NCI-H774 (cell line): ENCODE measurements at places on chromosomes 7 and 10.

DNA sequence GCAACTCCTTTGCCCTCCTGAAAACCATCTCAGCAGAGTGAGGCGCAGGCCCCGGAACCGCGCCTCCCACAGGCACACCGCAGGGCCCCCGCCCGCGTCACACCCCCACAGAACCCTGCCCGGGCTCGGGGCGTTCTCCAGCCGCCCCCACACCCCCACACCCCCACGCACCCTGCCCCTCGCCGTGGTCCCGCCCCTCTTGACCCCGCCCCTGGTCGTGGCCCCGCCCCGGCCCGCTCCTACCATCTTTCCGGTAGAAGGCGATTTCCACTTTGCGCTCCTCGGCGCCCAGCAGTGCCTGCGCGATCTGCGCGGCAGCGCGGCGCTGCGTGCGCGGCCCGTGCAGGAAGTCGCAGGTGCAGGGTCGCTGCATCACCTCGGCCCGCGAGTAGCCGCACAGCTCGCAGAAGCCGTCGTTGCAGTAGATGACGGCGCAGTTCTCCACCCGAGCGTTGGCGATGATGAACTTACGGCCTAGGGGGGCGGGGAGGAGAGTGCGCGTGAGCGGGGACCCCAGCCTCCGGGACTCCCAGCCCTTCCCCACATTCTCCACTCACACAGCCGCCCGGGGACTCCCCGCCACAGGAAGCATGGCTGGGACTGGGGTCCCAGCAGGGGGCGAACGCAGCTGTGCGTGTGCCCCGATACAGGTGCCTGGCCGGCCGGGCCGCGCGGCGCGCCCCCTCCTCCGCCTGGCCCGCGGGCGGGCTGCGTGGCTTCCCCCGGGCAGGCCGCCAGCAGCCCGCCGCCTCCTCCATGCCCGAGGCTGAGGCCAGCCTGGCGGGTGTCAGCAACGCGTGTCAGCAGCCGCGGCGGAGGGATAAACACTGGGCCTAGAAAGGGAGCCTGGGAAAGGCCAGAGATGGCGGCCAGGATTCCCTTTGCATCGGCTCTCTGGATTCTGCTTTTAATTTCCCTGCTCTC is 3.4 kb downstream of the KCNH2 start:
- DNase-seq: peak; percentile 62

DNA sequence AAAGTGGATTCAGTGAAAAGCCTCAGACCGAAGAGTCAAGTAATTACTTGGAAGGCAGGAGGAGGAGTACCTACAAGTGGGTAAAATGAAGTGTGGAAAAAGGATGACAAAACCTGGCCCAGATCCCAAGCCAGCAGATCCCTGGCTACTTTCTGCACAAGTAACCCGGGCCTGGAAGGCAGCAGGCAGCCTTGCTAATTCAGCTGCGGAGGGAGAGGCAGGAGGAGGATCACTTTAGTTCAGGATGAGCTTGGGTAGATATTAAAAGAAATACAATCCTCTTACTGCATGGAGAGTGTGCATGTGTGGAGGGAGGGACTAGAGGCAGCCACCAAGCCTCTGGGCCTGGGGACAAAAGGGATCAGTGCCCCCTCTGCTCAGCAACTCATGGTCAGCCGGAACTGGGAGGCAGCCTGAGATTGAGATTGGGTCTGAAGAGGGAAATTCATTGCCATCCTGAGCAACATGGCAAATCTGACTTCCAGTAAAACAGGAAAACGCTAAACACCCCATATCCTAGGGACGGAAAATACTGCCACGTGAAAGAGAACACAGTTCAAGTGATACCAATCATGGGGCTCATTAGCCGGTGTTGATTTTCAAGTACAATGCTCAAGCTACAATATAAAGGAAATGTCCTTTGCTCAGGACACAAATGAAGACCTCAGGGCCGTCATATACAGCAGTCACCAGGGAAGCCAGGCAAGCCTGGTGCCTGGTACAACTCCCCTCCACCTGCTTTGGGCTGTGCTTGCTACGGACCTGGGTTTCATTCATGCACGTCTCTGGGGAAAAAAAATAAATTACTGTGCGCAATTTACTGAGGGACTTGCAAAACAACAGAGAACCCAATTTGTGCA is 1.3 kb downstream of the AMPH start:
- DNase-seq: no peak

GRCh38 chr10:91127341-91128082 is 93.0 kb upstream of the PCGF5 start:
- no peak for DNase-seq

GRCh38 chr10:132129431-132129830 is 57.3 kb upstream of the DPYSL4 start:
- DNase-seq: no peak

DNA sequence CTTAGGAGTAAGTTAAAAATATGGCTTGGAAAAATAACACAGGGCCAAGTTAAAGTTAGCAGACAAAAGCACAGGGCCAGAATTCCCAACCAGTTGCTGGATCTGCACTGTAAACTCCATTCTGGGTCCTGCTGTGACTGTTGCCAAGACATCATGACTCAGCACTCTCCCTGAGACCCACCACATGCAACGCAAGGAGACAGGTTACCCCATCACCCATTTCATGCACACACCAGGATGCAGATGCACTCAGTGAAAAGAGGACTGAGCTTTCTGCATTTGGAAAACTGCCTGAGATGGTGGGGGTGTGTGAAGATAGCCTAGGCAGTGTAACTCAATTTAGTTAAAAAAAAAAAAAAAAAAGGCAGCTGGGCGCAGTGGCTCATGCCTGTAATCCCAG is 97.6 kb upstream of the ZNF438 start:
- DNase-seq: no peak
